Natural killer cell treated with Interleukin-12 subunit alpha and Interleukin-12 subunit beta and Interleukin-15 and Interleukin-18, amount 100 ng/mL, for 72 hours (primary cell): ENCODE measurements at places on chromosomes 7 and 10. TPM values are rescaled to one million over a fixed set of nuclear protein-coding genes. Genes with fewer than 3 reads are reported as not detected.

Gene CLDN4
- not detected for total RNA-seq

Gene CNPY1
- total RNA-seq = not detected

Gene NPFFR1
- total RNA-seq = not detected

Gene CPEB3
- 4.0 TPM for total RNA-seq

Gene HELLS
- total RNA-seq = 251 TPM

Gene ASAH2B
- total RNA-seq = 3.4 TPM

Gene SFRP4
- total RNA-seq = not detected

Gene GPR26
- total RNA-seq = not detected

Gene NRCAM
- total RNA-seq = not detected

Gene KNDC1
- 0.36 TPM for total RNA-seq

Gene PRSS37
- not detected for total RNA-seq

Gene INPP5F
- 6.7 TPM for total RNA-seq

Gene LEP
- not detected for total RNA-seq

Gene PSD
- 7.6 TPM for total RNA-seq

Gene CDK14
- 0.76 TPM for total RNA-seq

Gene TEX36
- not detected for total RNA-seq

Gene IGFBP1
- not detected for total RNA-seq

Gene GIMAP6
- total RNA-seq = 55.8 TPM

Gene TMEM225B
- 0.78 TPM for total RNA-seq

Gene CDH23
- 0.06 TPM for total RNA-seq

Gene AGMO
- not detected for total RNA-seq
